ENCODE measurements at places on chromosomes 1 and 21. TPM values are rescaled to one million over a fixed set of nuclear protein-coding genes. Genes with fewer than 3 reads are reported as not detected.

- peak; percentile 69 for DNase-seq
Measured at GRCh38 chr1:19704247-19705113, 39.8 kb downstream of the HTR6 start.

DNA sequence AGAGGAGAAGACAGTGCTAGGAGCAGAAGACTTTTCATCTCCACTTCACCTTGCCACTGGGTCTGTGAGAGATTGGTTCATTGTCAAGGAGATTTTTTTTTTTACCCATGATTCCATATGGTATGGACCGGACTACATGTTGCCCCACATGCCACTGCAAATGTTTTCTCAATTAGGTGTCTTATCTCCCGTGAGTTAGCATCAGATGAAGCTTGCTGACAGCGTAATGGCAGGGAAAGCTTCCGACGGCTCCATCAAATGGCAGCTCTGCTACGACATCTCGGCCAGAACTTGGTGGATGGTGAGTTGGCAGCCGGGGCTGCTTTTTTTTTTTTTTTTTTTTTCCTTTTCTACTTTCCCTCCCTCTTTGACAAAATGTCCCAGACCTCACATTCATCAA is 217.2 kb upstream of the NFIA start:
- no peak for DNase-seq

- DNase-seq, result no peak
Measured at GRCh38 chr1:242886137-242886536, 361.6 kb upstream of the PLD5 start.

The ZNF648 gene
- polyA plus RNA-seq, result 0.64 TPM

- no peak for DNase-seq
Measured at GRCh38 chr21:16408280-16408679, 678.5 kb downstream of the USP25 start.

The SMCP gene
- not detected for polyA plus RNA-seq

DNA sequence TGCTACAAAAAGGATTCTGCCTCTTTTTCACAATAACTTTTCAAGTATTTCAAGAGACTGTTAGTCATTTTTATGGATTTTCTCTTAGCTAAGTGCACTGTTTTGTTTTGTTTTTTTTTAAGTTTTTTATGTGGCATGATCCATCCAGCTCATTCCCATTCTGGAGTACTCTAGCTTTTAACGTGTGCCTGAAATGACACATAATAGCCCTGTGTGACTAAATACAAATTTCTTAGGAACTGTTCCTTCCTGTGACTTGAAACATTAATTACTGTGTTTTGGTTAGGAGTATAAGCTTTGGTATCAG is 143.9 kb downstream of the HS2ST1 start:
- no peak for DNase-seq

The PLEKHN1 gene
- polyA plus RNA-seq, result 1.2 TPM

The F5 gene
- polyA plus RNA-seq, result 0.02 TPM

- DNase-seq, result no peak
Measured at GRCh38 chr1:17658837-17659236, 96.3 kb upstream of the ACTL8 start.

The TP73 gene
- polyA plus RNA-seq, result 4.2 TPM

- DNase-seq, result no peak
Measured at GRCh38 chr1:941015-941587, 17.4 kb downstream of the SAMD11 start.

DNA sequence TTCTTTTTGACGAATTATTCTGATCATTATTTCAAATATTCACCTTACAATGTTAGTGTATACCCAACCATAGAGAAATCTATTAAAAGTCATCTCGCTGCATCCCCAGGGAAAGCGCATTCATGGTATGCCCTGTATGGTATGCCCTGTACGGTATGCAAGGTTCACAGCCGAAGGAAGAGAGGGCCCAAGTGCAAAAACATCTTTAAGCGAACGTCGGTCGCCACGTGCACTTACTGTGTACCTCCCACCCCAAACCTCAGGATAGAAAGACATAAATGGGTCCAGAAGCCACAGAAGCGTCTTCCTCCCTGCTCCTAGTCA is 14.4 kb downstream of the HLX start:
- DNase-seq, result no peak

The PDZK1 gene
- polyA plus RNA-seq, result 0.17 TPM

DNA sequence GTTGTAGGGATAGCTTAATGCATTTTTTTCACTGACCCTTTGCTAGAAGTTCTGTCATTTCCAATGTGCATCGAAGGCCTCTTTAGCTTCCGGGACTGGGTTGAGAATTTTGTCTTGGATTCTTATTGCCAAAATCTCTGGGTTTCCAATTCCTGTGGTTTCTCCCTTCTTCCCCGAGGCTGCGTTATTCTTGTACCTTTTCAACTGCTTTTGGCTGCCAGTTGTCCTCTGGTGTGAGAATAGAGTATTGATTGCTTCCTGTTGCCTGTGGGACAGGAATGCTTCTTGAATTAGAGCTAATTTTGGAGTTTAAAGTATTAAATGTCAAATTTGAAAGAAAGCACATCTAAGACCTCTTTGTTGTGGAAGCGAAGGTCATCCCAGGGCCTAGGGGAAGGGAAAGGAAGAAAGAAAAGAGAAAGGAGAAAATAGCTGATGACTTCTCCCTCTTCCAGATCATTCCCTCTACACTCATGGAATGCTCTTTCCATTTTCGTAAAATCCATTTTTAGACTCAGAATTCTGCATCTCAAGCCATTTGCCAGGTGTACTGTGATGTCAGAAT is 21.1 kb downstream of the HUNK start:
- DNase-seq, result no peak

The ARHGEF19 gene
- polyA plus RNA-seq, result 47.5 TPM

The ACKR1 gene
- 1.00 TPM for polyA plus RNA-seq

The LRRC38 gene
- 0.17 TPM for polyA plus RNA-seq

DNA sequence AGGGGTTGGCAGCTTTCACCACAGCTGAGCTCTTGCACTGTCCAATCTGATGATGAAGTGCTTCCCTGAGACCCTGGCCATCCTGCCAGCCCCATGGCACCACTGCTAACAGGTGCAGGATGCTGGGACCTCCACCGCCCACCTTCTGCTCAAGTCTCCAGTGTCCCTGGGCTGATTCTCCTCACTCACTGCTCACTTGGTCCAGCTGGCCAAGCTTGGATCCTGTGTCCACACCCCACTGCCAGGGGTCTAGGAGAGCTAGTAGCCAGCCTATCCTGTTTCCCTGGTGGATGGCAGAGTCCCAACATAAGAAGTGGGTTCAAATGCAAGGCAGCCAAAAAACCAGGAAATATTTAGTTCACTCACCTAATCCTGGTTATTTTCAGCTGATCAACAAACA is 217.2 kb upstream of the IRF2BP2 start:
- DNase-seq, result no peak

DNA sequence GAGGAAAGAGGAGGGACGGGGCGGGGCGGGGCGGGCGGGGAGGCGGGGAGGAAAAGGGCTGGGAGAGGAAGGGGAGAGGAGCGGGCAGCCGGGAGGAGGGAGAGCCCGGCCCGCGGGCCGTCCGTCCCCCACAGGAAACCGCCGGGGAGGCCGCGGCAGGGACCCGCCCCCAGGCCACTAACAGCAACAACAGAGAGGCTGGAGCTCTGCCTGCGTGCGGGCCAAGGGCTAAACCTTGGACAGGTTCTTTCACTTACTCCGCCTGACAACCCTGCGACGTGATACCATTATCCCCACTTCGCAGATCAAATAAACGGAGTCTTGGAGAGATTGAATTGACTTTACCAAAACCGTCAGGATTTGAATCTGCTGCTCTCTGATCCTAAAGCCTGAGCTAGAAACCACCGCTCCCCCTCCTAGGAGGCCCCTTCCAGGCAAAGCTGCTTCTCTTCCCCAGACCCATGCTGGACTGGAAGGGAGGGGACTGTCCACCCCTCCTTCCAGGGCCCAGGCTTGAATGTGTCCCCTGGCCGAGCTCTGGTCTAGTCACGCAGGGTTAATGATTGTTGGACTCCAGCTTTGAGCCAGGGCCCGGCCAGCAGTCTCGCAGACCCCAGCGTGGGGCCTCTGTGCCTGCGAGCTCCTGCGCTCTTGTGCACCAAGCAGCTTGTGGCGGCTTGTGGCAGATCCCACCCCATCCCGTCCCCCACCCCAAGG is at the start of gene EVA1B:
EVA1B (minus strand) TSS at position 10 of the 717 bp plus-strand sequence. CDS start 608 bp downstream, outside the sequence.
- no peak for DNase-seq

DNA sequence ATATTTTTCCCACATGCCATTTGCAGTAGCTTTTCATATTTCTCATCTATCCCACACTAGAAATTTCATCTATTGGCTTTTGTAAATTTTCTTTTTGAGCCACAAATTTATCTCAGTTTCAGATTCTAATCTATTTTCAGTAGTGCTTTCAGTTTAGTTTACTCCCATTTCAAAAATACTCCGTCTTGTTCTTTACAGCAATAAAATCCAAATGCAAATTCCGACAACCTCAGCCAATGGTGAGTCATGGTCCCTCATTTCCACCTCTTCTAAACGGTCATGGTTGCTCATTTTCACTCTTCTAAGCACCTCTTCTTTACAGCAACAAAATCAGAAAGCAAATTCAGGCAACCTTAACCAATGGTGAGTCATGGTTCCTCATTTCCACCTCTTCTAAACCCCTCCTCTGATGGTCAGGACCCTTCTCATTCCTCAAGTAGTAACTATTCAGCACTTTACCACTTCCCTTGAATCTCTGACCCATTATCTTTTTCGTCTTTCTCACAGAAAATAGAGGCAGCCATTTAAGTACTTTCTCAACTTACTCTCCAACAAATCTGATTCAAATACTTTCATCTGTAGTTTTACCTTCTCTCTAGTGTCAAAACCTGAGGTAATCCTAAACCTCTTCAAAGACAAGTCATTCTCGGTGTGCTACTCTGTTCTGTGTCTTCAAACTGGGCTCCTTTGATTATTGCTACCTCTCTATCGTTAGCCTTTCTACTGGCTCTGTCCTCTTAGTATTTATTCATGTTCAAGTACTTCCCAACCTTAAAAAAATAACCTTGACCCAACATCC is 34.4 kb downstream of the C21orf91 start:
- DNase-seq, result no peak

DNA sequence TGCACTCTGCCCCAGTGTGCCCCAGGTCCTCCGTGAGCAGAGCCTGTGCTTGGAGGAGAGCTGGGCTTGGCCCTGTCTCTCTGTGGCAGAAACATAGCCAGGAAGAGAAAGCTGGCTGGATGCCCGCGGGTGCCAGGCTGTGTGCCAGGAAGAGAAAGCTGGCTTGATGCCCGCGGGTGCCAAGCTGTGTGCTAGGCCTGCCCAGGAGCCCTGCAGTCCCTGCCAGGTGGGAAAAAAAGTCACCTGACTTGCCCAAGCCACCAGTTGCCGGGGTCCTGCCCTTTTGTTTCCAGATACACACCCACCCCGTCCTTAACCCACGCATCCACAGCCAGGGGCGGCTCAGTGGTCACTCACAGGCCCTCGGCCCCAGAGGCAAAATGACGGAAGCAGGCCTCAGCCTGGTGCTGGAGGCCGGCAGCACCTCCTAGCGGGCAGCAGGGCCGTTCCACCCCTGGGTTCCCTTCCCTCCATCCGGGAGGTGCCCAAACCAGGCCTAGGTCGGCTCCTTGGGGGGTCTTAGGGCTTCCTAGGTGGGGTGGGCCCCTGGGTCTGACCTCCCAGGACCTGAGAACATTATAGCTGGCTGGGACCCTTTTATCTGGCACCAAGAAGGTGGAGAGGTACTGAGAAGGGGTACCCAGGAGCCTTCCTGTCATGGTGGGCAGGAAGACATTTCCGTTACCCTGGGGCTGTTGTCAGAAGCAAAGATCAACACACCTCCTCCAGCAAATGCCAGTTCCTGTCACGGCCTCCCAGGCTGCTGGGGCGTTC is 9.1 kb downstream of the ITGB2 start:
- DNase-seq, result no peak

- DNase-seq, result no peak
Measured at GRCh38 chr1:10108948-10109708, 76.4 kb downstream of the UBE4B start.

- no peak for DNase-seq
Measured at GRCh38 chr1:41882486-41882885, 36.2 kb downstream of the HIVEP3 start.

DNA sequence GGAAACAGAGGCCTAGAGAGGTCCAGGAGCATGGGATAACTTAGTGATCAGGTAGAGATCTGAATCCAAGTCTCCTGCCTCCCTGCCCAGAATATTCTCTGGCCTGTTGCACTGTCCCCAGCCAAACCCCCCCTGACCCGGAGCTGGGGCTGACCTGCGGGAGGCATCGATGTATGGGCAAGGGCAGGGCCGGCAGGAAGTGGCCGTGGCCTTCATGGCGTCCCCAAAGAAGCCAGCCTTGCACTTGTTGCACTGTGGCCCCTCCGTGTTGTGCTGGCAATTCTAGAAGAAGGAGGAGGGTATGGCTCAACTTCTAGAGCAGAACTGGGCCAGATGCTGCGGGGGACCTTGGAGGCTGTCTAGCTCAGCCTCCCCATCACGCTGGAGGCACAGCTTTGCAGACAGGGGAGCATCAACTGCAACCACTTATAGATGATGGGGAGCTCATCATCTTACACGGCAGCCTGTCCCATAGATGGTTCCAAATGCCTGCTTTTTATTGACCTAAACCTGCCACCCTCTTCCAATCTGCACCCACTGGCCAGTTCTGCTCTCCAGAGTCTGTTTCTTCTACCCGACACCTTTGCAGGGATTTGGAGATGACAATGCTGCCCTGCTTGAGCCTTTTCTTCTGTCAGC is 58.2 kb downstream of the HSPG2 start:
- DNase-seq, result no peak

- DNase-seq, result no peak
Measured at GRCh38 chr21:39580744-39581143, 32.0 kb upstream of the B3GALT5 start.

The CFAP45 gene
- polyA plus RNA-seq, result 0.11 TPM

DNA sequence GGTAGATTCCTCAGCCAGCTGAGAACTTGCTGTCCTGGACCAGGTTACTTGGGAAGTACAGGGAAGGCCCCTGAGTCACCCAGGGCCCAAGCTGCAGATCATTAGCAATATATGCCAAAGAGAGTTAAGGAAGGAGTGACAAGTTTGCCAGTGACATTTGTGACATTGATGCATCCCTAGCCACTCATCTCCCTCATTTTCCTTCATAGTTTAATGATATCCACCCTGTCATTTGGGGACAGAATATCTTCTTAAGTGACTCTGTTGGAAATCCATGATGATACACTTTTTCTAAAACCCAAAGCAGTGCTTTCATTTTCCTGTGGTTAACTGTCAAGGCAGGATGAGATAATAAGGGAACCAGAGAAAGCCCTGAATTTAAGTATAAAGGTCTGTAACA is 3.2 kb downstream of the TNN start:
- no peak for DNase-seq

The ADGRB2 gene
- polyA plus RNA-seq, result 15.6 TPM

DNA sequence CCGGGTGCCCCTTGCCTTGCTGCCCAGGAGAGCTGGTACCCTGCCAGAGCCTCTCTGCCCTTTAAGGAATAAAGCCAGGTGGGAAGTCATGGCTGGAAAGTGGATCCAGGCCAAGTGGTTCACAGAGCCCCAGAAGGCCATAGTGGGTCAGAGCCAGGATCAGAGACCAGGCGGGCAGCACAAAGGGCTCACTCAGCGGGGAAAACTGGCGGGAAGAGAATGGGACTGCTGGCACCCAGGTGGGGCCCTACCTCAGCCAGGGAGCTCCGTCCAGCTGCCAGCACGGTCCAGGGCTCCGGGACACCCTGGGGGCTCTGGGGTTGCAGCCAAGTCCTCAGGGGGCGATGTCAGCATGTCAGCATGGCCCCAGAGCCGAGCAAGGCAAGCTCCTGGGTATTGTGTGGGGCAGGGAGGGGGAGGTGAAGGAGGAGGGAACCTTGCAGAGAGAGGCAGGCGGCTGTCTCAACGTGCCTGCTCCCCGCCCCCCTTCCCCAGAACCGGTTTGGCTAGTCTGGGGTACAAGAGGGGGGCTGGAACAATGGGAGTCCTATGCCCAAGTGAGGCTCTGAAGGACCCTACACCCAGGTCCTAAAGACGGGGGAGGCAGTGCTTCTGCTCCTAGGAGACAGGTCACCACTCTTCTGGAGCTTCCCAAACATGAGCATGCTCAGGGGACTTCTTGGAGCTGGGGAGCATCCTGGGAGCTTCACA is at the start of gene ARHGEF19:
ARHGEF19 (minus strand) TSS at position 402 of the 711 bp plus-strand sequence. CDS start 3,598 bp downstream, outside the sequence.
- peak; percentile 79 for DNase-seq

The HAO2 gene
- polyA plus RNA-seq, result not detected

The FAM72B gene
- polyA plus RNA-seq, result 7.7 TPM

All from H1 (cell line).